PC-3 (cell line): ENCODE measurements at places on chromosomes 5 and 9.

DNA sequence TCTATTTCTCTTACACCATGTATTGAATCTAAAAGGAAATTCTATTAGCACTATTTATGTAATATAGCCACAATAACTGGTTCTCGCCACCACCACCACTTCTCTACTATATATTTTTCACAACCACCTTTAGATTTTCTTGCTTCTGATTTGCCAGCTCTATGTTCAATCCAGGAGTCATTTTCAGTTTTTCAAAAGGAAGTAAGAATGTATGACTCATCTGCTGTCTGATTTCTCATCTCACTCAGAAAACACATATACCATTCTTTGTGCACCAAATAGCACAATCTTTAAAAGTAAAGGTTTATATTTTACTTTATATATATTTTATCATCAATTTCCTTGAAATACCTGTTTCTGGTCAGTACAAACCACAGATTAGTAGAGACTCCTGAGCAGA lies 1127.5 kb downstream of the TAF11L14 start:
- DNase-seq: peak; percentile 61

GRCh38 chr5:126415789-126416188 lies 7.4 kb upstream of the GRAMD2B start:
- no peak for DNase-seq

- no peak for DNase-seq
Observed at GRCh38 chr5:96147866-96148265, 186.2 kb upstream of the ELL2 start.

GRCh38 chr9:119758241-119758640 lies 389.0 kb upstream of the BRINP1 start:
- no peak for DNase-seq
